ENCODE measurements at places on chromosomes 3 and 15.
A peak's percentile ranks its signal among the peaks of the same experiment; 100 is the strongest.

GRCh38 chr3:72821161-72821781, 27.0 kb downstream of the SHQ1 start:
- DNase-seq: no peak
- H3K4me1 ChIP-seq: no peaks in the 10 kb centered on the region
- H3K27ac ChIP-seq: peak overlapping the region; percentile 26
- H3K36me3 ChIP-seq: no peaks in the 10 kb centered on the region

DNA sequence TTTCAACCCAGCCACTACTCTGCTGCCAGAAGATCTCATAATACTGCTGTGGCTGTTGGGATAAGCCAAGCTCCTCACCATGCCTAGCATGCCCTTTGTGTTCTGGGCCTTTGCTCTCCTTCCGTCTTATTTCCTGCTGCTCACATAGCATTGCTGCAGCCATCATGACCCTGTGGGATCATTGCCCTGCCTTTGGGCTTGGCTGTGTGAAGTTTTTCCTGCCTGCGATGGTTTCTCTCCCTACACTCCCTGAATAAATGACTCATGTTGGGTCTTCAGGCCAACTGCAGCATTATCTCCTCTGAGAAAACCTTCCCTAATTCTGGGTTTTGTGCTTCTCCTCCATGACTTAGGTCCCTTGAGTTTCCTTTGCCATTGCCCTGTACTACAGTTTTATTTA, 20.8 kb upstream of the TRA2B start:
- no peaks in the 10 kb centered on the region for H3K36me3 ChIP-seq
- H3K27me3 ChIP-seq: no peaks in the 10 kb centered on the region
- H3K4me3 ChIP-seq: no peak overlapping the region
- H3K27ac ChIP-seq: no peak overlapping the region
- no peaks in the 10 kb centered on the region for H3K4me1 ChIP-seq
- no peak for DNase-seq

DNA sequence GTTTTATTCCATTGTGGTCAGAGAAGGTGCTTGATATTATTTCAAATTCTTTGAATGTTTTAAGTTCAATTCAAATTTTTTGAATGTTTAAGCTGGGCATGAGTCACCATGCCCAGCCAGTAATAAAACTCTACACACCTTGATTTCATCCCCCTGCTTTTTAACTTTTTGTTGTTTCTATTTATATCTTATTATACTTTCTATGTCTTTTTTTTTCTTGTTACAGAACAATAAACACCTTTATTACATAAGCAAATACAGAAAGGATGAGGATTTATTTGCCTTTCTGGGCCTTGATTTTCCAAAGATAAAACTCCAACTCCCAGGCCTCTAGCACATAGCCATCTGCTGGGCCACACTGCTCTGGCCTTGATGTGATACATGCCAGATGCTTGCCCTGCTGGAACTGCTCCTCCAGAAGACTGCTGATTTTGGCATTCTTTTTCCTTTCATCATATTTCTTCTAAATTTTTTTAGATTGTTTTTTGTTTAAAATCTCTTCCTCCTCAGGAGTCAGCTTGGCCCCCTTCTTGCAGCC, 14.0 kb downstream of the DNAH12 start:
- H3K27ac ChIP-seq: no peak overlapping the region
- DNase-seq: no peak
- H3K36me3 ChIP-seq: no peaks in the 10 kb centered on the region
- no peaks in the 10 kb centered on the region for H3K4me1 ChIP-seq
- H3K27me3 ChIP-seq: no peaks in the 10 kb centered on the region
- H3K4me3 ChIP-seq: no peak overlapping the region

DNA sequence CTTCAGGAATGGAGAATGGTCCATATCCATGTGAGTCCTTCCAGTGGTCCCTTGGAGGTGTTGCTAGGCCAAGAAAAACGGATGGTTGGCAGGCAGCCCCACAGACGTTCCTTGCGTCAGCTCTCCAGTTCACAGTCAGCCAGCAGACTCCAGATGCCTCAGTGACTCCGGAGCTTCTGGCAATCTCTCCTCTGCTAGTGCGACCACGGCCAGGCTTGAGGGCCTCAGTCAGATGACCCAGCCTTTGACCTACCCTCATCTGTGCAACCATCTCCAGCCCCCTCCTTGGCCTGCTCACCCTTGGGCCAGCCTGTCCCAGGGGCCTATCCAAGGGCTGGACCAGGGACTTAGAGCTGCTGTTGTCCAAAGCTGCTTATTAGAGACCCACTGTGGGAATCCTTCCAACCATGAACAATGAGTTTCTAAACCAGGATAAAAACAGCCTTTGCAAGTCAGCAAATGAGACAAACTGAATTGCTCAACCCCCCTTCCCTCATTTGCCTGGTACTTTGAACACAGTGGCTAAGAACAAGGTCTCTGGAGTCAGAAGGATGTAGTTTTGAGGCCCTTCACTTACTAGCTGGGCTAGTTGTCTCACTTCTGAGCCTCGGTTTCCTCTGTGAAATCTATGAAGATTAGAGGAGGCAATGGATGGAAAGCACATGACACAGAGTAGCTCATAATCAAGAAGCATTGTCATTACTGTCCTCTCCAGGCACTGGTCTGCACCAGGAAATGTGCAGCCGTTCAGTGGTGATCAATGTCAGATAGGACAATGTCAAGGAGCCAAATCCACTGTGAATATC, 44.8 kb downstream of the ANP32A start:
- H3K36me3 ChIP-seq: peaks cover 8% of the 10 kb centered on the region
- H3K4me1 ChIP-seq: peaks cover 12% of the 10 kb centered on the region
- DNase-seq: no peak
- H3K4me3 ChIP-seq: no peak overlapping the region
- no peaks in the 10 kb centered on the region for H3K27me3 ChIP-seq

GRCh38 chr3:195458316-195458717, 15.5 kb upstream of the ACAP2 start:
- DNase-seq: no peak
- no peak overlapping the region for H3K27ac ChIP-seq

DNA sequence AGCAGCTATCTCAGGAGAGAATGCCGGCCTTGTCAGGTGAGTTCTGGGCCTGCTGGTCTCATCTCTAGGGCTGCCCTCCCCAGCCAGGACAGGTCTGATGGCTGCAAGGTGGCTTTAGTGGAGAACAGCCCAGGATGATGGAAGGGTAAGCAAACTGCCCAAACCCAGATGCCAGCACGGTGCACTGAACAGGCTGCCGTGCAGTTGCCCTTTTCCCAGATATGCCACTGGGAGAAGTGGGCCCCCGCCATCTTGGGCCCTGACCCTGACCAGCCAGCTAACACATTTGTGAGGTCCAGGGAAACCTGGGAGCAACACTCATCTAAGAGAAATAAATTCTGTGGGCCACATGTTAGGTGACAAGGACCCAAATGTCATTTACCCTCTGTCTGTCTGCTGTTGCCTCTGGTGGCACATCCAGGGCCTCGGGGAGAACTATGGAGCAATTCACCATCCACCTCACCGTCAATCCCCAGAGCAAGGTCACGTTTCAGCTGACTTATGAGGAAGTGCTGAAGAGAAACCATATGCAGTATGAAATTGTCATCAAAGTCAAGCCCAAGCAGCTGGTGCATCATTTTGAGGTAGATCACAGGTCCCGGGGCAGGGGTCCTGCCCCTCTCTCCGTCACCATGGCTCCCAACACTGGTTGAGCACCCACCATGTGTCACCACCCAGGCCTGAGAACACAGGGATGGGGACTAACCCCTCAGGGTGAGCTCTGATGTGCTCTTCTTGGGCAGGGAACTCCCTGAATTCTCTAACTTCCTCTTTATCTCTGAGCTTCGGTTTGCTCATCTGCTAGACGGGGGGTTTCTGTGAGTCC, 1.8 kb downstream of the ITIH1 start:
- no peak overlapping the region for H3K4me3 ChIP-seq
- H3K36me3 ChIP-seq: no peaks in the 10 kb centered on the region
- peaks cover 2% of the 10 kb centered on the region for H3K27me3 ChIP-seq
- no peak overlapping the region for H3K27ac ChIP-seq
- DNase-seq: no peak

GRCh38 chr3:159928071-159928491, 60.6 kb upstream of the IL12A start:
- H3K27me3 ChIP-seq: no peaks in the 10 kb centered on the region
- peaks cover 11% of the 10 kb centered on the region for H3K4me1 ChIP-seq
- DNase-seq: no peak
- H3K4me3 ChIP-seq: no peak overlapping the region

DNA sequence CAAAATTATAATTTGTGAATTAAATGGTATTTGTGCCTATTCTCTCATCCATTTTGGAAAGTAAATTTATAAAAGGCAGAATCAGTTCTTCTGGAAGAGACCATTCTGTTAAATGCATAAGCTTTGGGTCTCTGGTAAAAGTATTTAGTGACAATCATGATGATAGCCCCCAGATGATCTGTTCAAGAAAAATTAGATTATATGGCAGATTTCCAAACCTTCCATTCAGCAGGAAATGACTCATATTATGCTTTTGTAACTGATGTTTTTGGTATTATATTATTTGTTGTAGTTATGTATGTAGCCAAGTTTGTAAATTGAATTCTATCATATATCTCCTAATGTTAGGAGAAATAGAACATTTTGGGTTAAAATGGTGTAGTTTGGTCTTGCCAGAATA, 340.8 kb upstream of the DPH6 start:
- no peaks in the 10 kb centered on the region for H3K27me3 ChIP-seq
- no peak for DNase-seq
- no peaks in the 10 kb centered on the region for H3K4me1 ChIP-seq
- H3K36me3 ChIP-seq: no peaks in the 10 kb centered on the region
- H3K4me3 ChIP-seq: no peak overlapping the region

- no peaks in the 10 kb centered on the region for H3K27me3 ChIP-seq
- peaks cover 1% of the 10 kb centered on the region for H3K4me1 ChIP-seq
- DNase-seq: no peak
- no peak overlapping the region for H3K27ac ChIP-seq
These were observed 13.2 kb downstream of the KIF7 start for GRCh38 chr15:89642106-89642505.

GRCh38 chr15:62112616-62113593, 46.1 kb downstream of the C2CD4A start:
- H3K36me3 ChIP-seq: no peaks in the 10 kb centered on the region
- no peaks in the 10 kb centered on the region for H3K27me3 ChIP-seq
- H3K4me1 ChIP-seq: peaks cover 5% of the 10 kb centered on the region
- no peak overlapping the region for H3K27ac ChIP-seq
- no peak overlapping the region for H3K4me3 ChIP-seq
- no peak for DNase-seq

GRCh38 chr15:99268431-99268830, 17.1 kb downstream of the LRRC28 start:
- no peak overlapping the region for H3K27ac ChIP-seq
- H3K4me1 ChIP-seq: no peaks in the 10 kb centered on the region
- H3K4me3 ChIP-seq: no peak overlapping the region
- no peak for DNase-seq
- no peaks in the 10 kb centered on the region for H3K27me3 ChIP-seq
- no peaks in the 10 kb centered on the region for H3K36me3 ChIP-seq

GRCh38 chr15:37002041-37002672, 98.2 kb downstream of the MEIS2 start:
- H3K27me3 ChIP-seq: no peaks in the 10 kb centered on the region
- H3K4me1 ChIP-seq: no peaks in the 10 kb centered on the region
- no peak overlapping the region for H3K27ac ChIP-seq
- peaks cover 5% of the 10 kb centered on the region for H3K36me3 ChIP-seq
- DNase-seq: no peak
- no peak overlapping the region for H3K4me3 ChIP-seq

- H3K27me3 ChIP-seq: no peaks in the 10 kb centered on the region
- no peaks in the 10 kb centered on the region for H3K4me1 ChIP-seq
- H3K4me3 ChIP-seq: no peak overlapping the region
- no peak overlapping the region for H3K27ac ChIP-seq
- DNase-seq: no peak
These were observed 26.5 kb downstream of the IQGAP1 start for GRCh38 chr15:90414408-90415028.

- H3K27ac ChIP-seq: peak overlapping the region; percentile 26
- H3K4me1 ChIP-seq: peaks cover 34% of the 10 kb centered on the region
- DNase-seq: no peak
- no peak overlapping the region for H3K4me3 ChIP-seq
- no peaks in the 10 kb centered on the region for H3K36me3 ChIP-seq
These were observed 15.4 kb downstream of the ARNT2 start for GRCh38 chr15:80419546-80419945.

DNA sequence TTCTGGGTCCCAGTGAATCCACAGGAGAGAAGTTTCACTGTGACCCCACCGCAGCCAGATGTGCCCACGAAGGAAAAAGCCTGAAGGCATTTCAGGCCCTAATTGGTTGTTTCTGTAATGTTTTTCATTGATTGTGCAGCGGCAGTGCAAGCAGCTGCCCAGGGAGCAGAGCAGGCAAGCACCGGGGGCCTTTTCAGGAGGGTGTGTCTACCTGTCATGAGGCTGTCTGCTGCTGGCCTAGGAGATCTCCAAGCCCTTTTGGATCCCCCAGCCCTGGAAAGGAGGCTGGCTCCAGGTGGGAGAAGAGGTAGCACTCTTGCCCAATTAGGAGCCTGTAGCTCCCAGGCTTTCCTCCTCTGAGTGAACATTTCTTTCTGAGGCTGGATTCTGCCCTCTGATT, 108.8 kb downstream of the EPHB1 start:
- DNase-seq: no peak
- H3K4me3 ChIP-seq: no peak overlapping the region
- no peak overlapping the region for H3K27ac ChIP-seq
- H3K36me3 ChIP-seq: no peaks in the 10 kb centered on the region
- H3K27me3 ChIP-seq: no peaks in the 10 kb centered on the region

DNA sequence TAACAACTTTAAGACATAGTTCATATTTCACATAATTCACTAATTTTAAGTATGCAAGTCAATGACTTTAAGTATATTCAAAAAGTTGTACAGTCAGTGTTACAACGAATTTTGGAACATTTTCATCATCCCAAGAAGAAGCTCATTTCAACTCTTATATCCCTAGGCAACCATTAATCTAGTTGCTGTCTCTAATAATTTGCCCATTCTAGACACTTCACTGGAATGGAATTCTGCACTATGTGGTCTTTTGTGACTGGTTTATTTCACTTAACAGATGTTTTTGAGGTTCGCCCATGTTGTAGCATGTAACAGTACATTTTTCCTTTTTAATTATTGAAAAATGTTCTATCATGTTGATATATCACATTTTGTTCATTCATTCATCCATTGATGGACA, 104.2 kb upstream of the SPRED1 start:
- no peaks in the 10 kb centered on the region for H3K27me3 ChIP-seq
- peaks cover 3% of the 10 kb centered on the region for H3K4me1 ChIP-seq
- no peak for DNase-seq
- no peak overlapping the region for H3K27ac ChIP-seq
- no peaks in the 10 kb centered on the region for H3K36me3 ChIP-seq

GRCh38 chr3:155989536-155989935, 119.1 kb downstream of the GMPS start:
- H3K27ac ChIP-seq: no peak overlapping the region
- no peaks in the 10 kb centered on the region for H3K4me1 ChIP-seq
- H3K4me3 ChIP-seq: no peak overlapping the region
- H3K27me3 ChIP-seq: no peaks in the 10 kb centered on the region
- no peaks in the 10 kb centered on the region for H3K36me3 ChIP-seq

All from spinal cord (tissue), 10 donors.